Caki2 (cell line): ENCODE measurements at places on chromosomes 2 and 18. TPM values are rescaled to one million over a fixed set of nuclear protein-coding genes. Genes with fewer than 3 reads are reported as not detected.

VIT gene
- 0.98 TPM in 1 of 2 replicates, not detected in the other for total RNA-seq

- DNase-seq = peak; percentile 36
Observed at GRCh38 chr18:3998698-3999333, 456.3 kb downstream of the DLGAP1 start.

GRCh38 chr2:19818543-19818942 is 83.2 kb downstream of the TTC32 start:
- DNase-seq = no peak

ANKRD30BL gene
- not detected in 2 replicates for total RNA-seq

GRCh38 chr2:105933906-105934305 is 189.2 kb downstream of the NCK2 start:
- DNase-seq = peak; percentile 58
